ENCODE measurements at places on chromosomes 2 and 18. TPM values are rescaled to one million over a fixed set of nuclear protein-coding genes. Genes with fewer than 3 reads are reported as not detected.

REG1B gene
- total RNA-seq, result not detected

ELOA2 gene
- total RNA-seq, result not detected

TUBA4B gene
- total RNA-seq, result not detected

CIB4 gene
- not detected for total RNA-seq

PNO1 gene
- total RNA-seq, result 25.6 TPM

GALR1 gene
- not detected for total RNA-seq

RAB3GAP1 gene
- total RNA-seq, result 37.2 TPM

DNAJB2 gene
- total RNA-seq, result 27.3 TPM

CEP76 gene
- 8.8 TPM for total RNA-seq

SERPINB11 gene
- total RNA-seq, result not detected

FBXO48 gene
- 0.83 TPM for total RNA-seq

ANKRD62 gene
- total RNA-seq, result not detected

HOXD12 gene
- not detected for total RNA-seq

CYS1 gene
- 0.25 TPM for total RNA-seq

IHH gene
- total RNA-seq, result not detected

POTEJ gene
- not detected for total RNA-seq

CCBE1 gene
- not detected for total RNA-seq
